ENCODE measurements at places on chromosomes 5 and 9. TPM values are rescaled to one million over a fixed set of nuclear protein-coding genes. Genes with fewer than 3 reads are reported as not detected.

DNA sequence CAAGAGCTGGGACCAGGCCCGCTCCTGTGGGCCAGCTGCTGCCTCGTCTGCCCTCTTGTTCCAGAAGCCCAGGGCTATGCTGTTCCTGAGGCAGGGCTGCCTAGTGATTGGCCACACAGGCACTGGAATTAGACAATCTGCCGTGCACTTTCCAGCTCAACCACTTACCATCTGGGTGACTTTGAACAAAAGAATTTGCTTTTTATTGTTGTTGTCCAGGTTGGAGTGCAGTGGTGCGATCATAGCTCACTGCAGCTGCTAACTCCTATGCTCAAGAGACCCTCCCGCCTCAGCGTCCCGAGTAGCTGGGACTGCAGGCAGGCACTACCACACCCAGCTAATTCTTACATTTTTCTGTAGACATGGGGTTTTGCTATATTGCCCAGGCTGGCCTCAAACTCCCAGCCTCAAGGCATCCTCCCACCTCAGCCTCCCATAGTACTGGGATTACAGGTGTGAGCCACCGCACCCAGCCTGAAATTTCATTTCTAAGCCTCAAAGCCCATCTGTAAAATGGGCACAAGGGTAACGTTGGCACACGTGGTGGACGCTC is 1.2 kb upstream of the NEK6 start:
- no peaks in the 10 kb centered on the region for H3K36me3 ChIP-seq
- H3K4me1 ChIP-seq, result peaks cover 41% of the 10 kb centered on the region
- H3K4me3 ChIP-seq, result no peak overlapping the region
- no peaks in the 10 kb centered on the region for H3K27me3 ChIP-seq
- peak; percentile 58 for DNase-seq

DNA sequence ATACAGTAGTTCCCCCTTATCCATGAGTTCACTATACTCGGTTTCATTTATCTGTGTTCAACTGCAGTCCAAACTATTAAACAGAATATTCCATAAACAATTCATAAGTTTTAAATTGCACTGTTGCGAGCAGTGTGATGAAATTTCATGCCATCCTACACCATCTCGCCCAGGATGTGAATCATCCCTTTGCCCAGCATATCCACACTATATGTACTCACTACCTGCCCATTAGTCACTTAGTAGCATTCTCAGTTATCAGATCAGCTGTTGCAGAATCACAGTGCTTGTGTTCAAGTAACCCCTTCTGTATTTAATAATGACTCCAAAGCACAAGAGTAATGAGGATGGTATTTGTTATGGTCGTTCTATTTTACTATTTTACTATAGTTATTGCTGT is 51.5 kb downstream of the SHOC1 start:
- H3K27ac ChIP-seq, result no peak overlapping the region
- no peak overlapping the region for H3K4me3 ChIP-seq
- no peak for DNase-seq
- no peaks in the 10 kb centered on the region for H3K36me3 ChIP-seq
- no peaks in the 10 kb centered on the region for H3K27me3 ChIP-seq

GRCh38 chr9:33320568-33321261 is 30.4 kb downstream of the NFX1 start:
- no peaks in the 10 kb centered on the region for H3K27me3 ChIP-seq
- DNase-seq, result no peak
- H3K27ac ChIP-seq, result peak overlapping the region; percentile 55
- H3K4me3 ChIP-seq, result no peak overlapping the region
- peaks cover 82% of the 10 kb centered on the region for H3K36me3 ChIP-seq

- H3K27ac ChIP-seq, result no peak overlapping the region
- H3K36me3 ChIP-seq, result no peaks in the 10 kb centered on the region
- no peaks in the 10 kb centered on the region for H3K27me3 ChIP-seq
- H3K4me3 ChIP-seq, result no peak overlapping the region
Measured at GRCh38 chr9:101014566-101014965, 14.0 kb upstream of the PLPPR1 start.

DNA sequence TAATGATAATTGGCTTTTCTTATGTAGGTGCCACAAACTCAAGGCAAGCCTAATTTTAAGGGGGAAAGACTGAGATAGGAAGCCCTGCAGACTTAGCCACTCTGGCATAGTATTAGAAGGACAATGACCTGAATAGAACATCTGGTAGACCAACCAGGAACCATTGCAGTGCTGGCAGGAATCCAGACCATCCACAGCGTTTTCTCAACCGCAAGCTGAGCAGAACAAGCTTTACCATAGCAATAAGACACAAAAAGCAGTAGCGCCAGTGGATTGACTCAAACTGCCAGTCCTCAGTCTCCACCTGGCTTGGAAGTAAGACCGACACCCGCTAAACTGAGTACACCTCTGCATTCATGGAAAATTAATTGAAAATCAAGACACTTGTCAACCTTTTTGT is 141.3 kb upstream of the LPAR1 start:
- peak; percentile 69 for DNase-seq
- no peaks in the 10 kb centered on the region for H3K36me3 ChIP-seq
- H3K4me1 ChIP-seq, result no peaks in the 10 kb centered on the region
- no peak overlapping the region for H3K27ac ChIP-seq
- H3K27me3 ChIP-seq, result no peaks in the 10 kb centered on the region

DNA sequence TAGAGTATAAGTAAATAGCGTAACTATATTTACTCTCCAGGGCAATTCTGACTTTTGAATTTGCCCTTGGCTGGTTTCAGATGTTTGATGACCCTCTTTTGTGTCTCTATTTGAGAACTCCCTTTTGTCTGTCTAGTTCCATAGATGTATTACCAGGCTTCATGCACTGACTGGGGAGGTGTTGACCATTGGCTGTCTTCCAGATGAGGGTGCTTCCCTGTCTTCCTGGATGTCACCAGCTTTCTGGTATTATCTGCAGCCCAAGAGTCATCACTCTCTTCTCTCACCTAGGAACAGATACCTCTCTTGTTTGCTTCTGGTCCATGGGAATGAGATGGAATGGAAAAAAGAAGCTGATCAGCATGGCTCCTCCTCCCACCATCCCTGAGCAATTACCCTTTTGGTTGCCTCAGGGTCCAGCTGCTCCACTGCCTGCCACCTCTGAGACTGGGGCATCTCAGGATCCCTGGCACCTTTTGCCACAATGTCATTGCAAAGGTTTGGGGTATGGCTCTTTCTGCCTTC is 58.7 kb upstream of the TMED7 start:
- H3K4me3 ChIP-seq, result no peak overlapping the region
- H3K27ac ChIP-seq, result no peak overlapping the region
- H3K4me1 ChIP-seq, result peaks cover 30% of the 10 kb centered on the region
- DNase-seq, result no peak

DNA sequence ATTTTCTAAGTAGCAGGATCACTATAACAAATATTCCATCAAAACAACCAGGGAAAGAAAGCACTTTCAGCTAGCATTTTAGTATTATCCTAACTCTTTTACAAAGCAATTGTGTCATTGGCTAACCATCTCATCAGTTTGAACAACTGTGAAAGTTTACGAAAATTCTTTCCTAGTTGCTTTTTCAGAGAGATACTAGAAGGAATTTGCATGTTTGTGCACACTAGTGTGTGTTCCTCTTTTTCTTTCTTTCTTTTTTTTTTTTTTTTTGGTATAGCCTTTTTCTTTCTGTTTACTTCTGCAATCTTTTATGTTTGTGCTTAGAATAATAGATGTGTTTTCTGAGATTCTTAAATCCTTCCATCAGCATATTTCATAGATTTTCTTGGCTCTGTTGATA is 124.7 kb upstream of the SEMA6A start:
- DNase-seq, result no peak
- H3K27ac ChIP-seq, result no peak overlapping the region
- no peaks in the 10 kb centered on the region for H3K36me3 ChIP-seq
- no peaks in the 10 kb centered on the region for H3K4me1 ChIP-seq
- H3K4me3 ChIP-seq, result no peak overlapping the region
- no peaks in the 10 kb centered on the region for H3K27me3 ChIP-seq

DNA sequence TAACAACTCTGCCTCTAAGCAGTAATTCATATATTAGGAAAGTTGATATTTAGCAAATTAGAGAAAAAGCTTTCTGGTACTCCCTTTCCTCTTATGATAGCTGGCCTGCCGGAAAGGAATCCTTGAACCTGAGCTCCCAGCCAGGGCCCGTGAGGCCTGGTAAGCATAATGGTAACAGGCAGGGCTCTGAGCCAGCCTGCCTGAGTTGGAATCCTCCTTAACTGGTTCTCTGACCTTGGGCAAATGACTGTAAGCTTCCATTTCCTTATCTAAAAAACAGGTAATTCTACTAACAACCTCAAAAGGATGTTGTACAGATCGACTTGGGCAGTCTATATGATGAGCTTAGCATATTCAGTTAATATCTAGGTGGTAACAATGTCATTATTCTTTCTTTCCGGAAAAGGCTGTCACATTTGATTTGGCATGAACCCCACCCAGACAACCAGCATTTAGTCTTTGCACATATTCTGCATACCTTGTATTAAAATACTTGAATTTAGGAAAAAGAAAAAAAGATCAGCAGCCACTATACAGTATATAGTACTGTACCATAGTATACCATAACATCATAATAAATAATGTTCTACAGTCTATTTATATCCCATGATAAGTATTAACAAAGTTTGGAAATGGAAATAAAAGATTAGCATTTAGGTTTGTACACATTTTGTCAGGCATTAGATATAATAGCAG is 55.7 kb upstream of the MAP3K1 start:
- no peak overlapping the region for H3K27ac ChIP-seq
- no peaks in the 10 kb centered on the region for H3K4me1 ChIP-seq
- no peak for DNase-seq
- no peaks in the 10 kb centered on the region for H3K36me3 ChIP-seq
- no peak overlapping the region for H3K4me3 ChIP-seq

DNA sequence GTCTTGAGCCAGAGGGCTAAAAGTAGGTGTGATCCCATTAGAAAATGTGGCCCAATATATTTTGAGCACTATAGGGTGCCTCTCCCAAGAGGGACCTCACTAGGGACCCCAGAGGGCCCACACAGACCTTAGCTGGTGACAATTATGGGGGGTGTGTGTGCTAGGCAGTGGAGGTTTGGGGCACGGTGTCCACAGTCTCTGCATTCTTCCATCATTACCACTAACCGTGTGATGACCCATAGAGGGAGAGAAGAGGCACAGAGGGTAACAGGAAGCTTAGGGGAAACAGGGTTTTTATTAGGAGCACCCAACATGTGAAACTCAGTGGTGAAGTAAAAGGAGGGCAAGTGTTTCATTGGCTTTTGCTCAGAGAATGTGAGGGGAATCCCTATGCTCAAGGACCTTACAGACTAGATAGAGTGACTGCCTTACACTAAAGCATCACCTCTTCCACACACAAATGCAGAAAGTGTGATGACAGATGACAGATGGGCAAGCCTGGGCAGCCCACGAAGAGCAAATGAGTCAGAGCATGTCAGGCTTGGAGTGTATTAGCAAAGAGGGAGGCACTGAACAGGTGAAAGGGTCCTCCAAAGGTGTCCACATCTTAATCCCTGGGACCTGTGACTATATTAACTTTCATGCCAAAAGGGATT is 2.5 kb upstream of the ACTL7A start:
- no peaks in the 10 kb centered on the region for H3K27me3 ChIP-seq
- H3K27ac ChIP-seq, result no peak overlapping the region
- no peaks in the 10 kb centered on the region for H3K36me3 ChIP-seq
- no peaks in the 10 kb centered on the region for H3K4me1 ChIP-seq

DNA sequence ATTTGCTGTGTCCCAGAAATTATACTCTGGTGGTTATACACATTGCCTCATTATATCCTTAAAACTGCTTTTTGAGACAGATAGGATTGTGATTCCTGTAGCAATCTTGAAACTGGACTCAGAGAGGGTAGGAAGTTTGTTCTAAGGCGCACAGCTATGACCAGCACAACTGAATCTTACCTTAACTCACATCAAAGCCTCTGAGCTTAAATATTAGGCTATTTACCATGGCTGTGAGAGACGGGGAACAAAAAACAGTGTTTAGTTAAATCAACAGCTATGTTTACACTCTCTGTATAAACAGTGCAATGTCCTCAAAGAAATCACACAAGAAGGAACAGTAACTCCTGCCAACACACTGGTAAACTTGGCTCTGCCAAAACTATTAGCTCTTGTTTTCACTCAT is 50.9 kb upstream of the TUT7 start:
- no peak overlapping the region for H3K4me3 ChIP-seq
- no peaks in the 10 kb centered on the region for H3K36me3 ChIP-seq
- no peak for DNase-seq
- no peaks in the 10 kb centered on the region for H3K27me3 ChIP-seq
- peak overlapping the region; percentile 81 for H3K27ac ChIP-seq
- H3K4me1 ChIP-seq, result no peaks in the 10 kb centered on the region

DNA sequence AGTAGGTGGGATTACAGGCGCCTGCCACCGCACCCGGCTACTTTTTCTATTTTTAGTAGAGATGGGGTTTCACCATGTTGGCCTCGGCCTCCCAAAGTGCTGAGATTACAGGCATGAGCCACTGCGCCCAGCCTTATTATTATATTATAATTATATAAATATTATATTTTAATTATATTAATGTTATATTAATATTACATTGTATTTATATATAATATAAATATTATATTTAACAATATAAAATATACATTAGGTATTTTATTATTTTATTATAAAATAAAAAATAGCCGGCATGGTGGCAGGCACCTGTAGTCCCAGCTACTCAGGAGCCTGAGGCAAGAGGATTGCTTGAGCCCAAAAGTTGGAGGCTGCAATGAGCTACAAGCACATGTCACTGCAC is 21.6 kb upstream of the GLDC start:
- no peak for DNase-seq
- no peak overlapping the region for H3K4me3 ChIP-seq
- H3K27me3 ChIP-seq, result no peaks in the 10 kb centered on the region

RORB gene
- 0.82 TPM for total RNA-seq

GPX8 gene
- 15.6 TPM for total RNA-seq

CCDC112 gene
- 14.5 TPM for total RNA-seq
